ENCODE measurements at places on chromosomes 5 and 9. TPM values are rescaled to one million over a fixed set of nuclear protein-coding genes. Genes with fewer than 3 reads are reported as not detected.

Gene TPRN
- total RNA-seq, result 4.2 TPM

Gene RFK
- total RNA-seq, result 27.9 TPM

Gene ERAP2
- 4.8 TPM for total RNA-seq

Gene AK8
- under 0.01 TPM for total RNA-seq

Gene FBP1
- total RNA-seq, result not detected

Gene RIGI
- total RNA-seq, result 11.3 TPM

Gene ZFP37
- 2.3 TPM for total RNA-seq

Gene FOXD4
- 0.19 TPM for total RNA-seq
